ENCODE measurements at places on chromosomes 4 and X.

GRCh38 chr4:6114181-6114580, 86.2 kb downstream of the JAKMIP1 start:
- no peak for DNase-seq

- DNase-seq = no peak
Measured at GRCh38 chr4:141132072-141132708, 1.1 kb downstream of the RNF150 start.

DNA sequence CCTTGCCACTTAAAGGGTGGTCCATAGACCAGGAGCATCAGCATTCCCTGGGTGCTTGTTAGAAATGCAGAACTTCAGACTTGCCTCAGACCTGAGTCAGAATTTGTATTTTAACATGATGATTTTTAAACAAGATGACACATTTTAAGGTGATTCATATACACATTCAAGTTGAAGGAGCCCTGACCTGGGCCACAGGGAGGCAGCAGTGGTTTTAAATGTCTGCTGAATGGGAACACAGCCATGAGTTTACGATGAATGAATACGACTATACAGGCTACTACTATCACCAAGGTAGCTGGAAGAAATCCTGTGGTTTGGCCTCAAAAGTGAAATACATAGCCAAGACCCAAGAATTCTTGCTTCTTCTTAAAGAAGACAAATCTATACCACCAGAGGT, 2.9 kb downstream of the HDAC8 start:
- no peak for DNase-seq

GRCh38 chrX:80229626-80230025, 190.6 kb upstream of the TENT5D start:
- no peak for DNase-seq

DNA sequence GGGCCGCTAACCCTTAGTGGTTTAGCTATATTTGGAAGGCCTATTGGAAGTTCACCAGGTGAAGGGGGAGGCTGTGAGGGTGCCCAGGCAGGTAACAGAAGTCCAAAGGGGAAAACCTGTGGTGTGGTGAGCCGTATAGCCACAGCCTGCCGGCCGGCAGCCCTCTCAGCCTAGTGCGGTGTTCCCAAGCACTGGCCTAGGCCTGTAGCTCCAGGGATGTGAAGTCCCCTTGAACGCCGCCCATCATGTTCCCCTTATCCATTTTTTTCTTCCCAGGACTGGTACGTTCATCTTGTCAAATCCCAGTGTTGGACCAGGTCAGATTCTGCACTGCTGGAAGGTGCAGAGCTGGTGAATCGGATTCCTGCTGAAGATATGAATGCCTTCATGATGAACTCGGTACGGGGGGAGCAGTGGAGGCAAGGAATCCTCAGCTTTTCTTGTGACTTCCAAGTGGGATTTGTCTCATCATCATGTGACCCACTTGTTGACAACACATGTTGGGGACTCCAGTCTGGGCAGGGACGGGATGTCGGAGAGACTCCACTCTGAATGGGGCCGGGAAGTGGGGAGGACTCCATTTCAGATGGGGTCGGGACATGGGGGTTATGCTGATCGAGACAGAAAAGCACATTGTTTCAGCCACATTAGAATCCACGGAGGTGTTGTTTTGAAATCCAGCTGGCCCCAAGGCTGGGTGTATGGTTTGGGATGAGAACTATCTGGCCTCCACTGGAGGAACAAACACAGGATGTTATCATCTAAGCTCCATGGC, 39.2 kb upstream of the MSANTD1 start:
- no peak for DNase-seq
